ENCODE measurements at places on chromosomes 5 and 9.

GRCh38 chr5:459562-460272, 16.7 kb downstream of the EXOC3 start:
- no peak for DNase-seq

DNA sequence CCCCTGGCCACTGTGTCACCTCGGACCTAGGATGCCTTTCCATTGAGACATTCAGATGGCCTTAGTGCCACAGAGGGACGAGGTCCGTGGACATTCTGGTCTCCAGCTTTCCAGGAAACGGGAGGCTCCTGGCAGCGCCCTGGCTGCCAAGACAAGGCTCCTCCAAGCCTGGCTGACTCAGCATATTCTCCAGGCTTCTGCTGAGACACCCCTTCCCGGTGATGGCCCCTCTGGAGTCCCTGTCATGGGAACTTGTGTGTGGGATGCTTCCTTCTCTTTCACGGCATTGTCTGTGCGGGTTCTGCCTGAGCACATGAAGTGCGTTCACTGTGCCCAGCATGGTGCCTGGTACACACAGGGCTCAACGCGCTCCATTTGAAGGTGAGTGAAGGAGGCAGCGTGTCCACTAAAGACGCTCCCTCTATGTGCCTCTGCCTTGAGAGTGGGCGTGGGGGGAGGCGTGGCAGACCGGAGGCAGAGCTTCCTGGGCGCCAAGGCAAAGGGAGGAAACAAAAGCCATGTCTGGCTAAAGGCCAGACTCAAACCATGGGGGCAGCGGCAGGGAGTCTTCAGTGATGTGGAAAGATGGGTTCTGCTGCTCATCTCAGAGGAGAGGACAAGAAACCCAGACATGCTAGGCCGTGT, 46.4 kb upstream of the PRRC2B start:
- DNase-seq, result no peak

DNA sequence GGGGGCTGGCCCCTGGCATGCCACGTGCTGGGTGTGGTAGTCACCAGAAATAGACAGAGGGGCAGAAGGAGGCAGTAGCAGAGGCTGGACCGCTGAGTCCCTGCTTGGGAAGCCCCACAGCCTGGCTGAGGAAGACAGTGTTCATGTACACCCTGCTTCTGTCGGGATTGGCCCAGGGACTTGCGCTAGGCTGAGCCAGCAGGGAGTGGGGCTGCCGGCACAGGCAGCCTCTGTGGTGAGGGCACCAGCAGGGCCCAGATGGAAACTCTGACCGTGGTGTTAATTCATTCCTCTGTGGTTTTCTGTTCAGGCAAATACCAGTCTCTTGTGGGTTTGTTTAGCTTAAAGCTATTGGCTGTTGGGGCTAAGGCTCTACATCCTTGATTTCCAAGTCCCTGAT, 108.6 kb upstream of the RAD23B start:
- DNase-seq, result no peak

GRCh38 chr9:37238122-37238521, 117.7 kb downstream of the ZCCHC7 start:
- DNase-seq, result no peak

- no peak for DNase-seq
Observed at GRCh38 chr5:139707445-139708003, 59.4 kb downstream of the CXXC5 start.
